ENCODE measurements at places on chromosomes 2 and 18. TPM values are rescaled to one million over a fixed set of nuclear protein-coding genes. Genes with fewer than 3 reads are reported as not detected.
A peak's percentile ranks its signal among the peaks of the same experiment; 100 is the strongest.

DNA sequence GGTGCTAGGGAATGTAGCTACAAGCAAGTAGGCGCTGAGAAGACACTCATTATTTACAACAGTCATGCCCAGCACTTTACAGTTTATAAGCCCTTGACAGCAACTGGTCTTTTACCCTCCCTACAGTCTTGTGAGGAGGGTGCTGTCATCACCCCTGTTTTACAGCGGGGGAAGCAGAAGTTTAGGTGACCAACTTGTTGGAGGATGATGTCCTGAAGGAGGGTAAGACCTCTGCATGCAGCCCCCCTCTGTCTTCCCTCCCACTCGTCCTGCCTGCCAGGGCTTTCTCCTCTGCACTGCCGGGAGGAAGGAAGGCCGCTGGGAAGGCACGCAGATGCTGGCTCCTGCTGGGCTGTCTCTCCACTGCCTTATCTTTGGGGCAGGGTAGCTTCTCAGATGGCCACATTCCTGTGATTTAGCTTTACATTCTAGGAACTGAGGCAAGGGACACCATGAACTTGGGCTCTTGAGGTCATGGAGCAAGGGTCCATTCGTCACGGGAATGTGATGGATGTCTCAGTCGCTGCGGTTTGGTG, 972 bp downstream of the IL1R1 start:
- peak; percentile 69 for DNase-seq

DNA sequence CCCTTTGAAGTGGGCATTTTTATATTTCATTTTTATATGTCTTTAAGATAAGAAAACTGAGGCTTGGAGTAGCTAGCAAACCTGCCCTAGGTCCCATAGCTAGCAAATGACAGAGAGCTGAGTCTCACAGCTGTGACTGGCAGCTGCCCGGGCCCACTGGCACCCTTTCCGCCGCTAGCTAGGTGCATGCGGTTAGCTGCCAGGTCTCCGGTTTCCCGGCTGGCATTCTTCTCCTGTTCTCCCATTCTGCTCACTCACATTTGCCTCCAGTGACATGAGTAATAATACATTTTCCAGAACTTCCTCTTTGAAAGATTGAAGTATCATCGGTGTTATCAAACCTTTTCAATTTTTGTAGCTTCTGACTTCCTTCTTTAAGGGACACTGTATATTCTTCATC, 38.7 kb downstream of the MTCL1 start:
- DNase-seq: no peak

The PRSS56 gene
- 0.16 TPM for total RNA-seq

DNA sequence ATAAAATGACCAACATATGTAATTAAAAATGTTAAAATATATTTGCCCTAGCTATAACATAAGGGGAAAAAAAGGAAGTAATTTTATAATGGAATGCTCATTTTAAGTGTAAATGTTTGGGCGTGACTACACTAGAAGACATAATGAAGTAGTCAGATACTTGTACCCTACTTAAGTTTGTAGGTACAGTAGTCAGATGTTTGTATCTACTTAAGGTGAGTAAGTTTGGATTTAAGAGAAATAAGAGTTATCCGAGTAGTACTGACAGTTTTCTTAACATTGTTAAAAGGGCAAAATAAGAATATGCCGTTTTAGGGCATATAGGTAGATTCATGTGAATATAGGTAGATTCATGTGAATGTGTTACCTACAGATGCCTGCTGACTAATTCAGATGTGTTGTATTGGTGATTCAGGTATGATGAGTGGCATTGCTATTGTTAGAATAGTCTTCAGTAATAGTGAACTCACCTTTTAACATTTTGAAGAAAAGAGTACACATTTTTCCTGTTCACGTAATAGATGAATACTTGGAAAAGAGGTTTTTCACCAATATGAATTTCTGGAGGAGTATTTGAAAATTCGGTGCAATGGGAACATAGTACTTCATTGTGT, 14.9 kb downstream of the VAPA start:
- DNase-seq: no peak

The CAPG gene
- 13.6 TPM for total RNA-seq

The GPR39 gene
- total RNA-seq: 0.29 TPM

DNA sequence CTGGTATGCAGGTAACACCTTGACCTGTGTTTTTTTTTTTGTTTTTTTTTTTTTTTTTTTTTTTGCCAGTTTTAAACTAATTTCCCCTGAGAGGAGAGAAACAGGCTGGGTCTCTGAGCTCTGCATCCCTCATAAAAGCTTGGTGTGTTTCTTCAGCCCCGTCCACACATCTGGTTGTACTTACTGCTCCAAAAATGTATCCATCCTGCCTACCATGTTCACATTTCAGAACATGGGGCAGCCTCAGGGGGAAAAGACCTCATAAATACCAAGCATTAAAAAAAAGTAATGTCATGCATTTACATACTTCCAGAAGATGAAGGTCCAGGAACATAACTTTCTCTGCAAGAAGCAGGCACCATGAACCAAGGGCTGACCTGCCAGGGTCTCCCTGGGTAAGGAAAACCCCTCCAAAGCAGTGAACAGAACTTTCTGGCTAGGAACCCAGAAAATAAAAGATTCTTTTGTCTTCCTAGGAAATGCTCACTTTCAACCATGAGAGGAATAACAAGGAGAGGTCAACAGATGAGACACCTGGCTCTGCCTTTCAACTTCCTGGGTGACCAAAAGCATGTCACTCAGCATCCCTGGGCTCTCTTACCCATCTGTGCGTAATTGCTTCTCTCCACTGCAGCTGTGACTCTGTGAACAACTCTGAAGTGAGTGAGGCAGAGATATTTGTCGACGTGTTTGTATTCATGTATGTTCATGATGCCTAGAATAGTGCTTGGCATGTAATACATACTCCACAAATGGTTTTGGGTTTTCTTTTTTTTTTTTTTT, 118.6 kb downstream of the MCFD2 start:
- DNase-seq: no peak

DNA sequence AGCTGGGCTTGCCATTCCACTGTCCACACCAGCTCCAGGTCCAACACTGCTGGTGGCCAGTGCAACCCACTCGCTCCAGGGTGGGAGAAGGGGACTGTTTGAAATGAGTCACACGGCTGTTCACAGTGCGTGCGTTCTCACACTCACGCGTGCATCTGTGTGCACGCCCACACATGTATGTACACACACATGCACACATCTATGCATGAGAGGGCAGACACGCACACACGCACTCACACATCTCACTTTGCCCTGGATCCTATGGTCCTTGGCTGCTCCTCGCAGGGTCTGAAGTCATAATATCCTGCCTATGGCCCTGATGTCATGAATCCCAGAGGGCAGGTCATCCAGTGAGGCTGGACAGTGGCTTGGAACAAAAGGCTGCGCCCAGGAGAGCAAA, 182.8 kb downstream of the EIPR1 start:
- DNase-seq: no peak

The CYRIA gene
- total RNA-seq: 7.2 TPM

The CHRNG gene
- total RNA-seq: not detected

The APOB gene
- total RNA-seq: 25.1 TPM

The ABCG8 gene
- total RNA-seq: not detected

DNA sequence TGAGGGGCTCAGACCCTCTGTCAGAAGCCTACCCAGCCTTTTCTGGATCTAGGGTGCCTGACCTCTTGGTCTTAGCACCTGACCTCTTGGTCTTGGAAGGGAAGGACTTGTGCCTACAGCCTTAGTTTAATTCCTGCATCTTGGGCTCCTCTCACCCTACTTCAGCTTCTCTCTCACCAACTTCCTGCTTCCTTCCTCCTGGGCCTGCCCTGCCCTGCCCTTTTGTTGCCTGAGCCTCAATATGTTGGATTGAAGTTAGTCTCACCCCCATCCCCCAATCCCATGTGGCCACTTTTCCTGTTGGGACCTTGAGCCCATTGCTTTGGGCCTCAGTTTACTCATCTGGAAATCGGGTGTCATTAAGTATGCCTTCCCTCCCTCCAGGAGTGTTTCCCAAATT, 206.2 kb upstream of the SKOR2 start:
- DNase-seq: no peak

DNA sequence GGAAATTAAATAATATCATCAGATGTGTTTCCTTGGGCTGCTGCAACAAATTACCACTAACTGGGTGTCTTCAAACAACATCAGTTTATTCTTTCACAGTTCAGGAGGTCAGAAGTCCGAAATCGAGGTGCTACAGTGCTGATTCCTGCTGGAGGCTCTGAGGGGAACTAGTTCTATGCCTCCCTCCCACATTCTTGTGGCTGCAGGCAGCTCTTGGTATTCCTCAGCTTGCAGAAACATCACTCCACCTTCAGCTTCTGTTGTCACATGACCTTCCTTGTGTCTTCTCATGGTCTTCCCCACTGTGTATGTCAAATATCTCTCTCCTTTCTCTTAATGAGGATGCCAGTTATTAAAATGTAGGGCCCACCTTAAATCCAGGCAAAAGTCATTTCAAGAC, 29.3 kb upstream of the DCC start:
- no peak for DNase-seq

The MAP3K19 gene
- not detected for total RNA-seq

GRCh38 chr2:120415728-120416509, 70.0 kb downstream of the INHBB start:
- DNase-seq: no peak

The CDH20 gene
- total RNA-seq: not detected

DNA sequence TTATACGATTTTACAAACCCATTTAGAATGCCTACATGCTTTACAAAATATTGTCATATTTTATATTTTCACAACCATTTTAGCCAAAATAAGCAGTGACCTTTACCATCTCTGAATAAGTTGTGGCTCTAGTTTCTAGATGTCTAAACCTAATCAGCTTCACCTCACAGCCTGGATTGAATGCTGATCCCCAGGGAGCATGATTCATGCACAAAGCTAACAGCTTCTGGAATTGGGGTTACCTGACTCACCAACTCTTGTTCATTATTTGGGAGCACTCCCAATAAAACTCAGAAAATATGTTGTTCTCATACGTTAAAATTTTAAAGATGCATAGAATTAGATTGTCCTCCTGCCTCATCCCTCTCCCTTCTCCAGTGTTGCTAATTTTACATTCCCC, 611.7 kb upstream of the NETO1 start:
- DNase-seq: no peak

DNA sequence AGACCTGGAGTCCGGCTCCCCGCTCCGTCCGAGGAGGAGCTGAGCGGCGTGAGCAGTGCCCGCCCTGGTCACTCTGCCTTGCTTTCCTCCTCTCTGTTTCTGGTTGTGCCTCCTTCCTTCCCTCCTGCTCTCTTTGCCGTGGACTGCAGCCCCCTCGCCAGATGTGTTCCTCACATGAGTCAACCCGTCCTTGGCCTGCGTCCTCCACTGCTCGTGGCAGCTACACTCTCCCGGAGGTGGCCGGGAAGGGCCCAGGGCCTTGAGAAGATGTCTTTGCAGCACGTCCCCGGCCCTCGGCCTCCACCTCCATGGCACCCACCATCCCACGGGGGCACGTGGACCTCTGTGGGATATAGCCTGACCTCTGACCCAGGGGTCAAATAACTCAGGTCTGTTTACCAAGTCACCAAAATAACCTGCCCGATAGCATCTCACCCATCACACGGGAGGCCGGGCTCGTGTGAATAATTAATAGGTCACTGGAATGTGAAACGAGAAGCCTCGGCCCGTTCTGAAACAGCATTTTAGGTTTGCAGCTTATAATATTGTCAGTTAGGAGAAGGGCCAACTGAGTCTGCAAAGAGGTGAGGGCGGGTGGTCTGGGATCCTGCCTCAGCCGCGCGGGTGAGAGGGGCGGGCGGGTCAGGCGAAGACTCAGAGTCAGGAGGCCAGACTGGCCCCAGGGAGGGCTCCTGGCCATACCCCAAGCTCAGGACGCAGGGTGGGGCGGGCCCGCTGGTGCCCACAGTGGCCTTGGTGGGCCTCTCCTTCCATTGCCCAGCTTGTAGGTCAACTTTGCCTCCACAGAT, 42.6 kb downstream of the NFATC1 start:
- no peak for DNase-seq

The ASTL gene
- total RNA-seq: not detected

GRCh38 chr2:46351750-46352138, 54.5 kb downstream of the EPAS1 start:
- peak; percentile 73 for DNase-seq

DNA sequence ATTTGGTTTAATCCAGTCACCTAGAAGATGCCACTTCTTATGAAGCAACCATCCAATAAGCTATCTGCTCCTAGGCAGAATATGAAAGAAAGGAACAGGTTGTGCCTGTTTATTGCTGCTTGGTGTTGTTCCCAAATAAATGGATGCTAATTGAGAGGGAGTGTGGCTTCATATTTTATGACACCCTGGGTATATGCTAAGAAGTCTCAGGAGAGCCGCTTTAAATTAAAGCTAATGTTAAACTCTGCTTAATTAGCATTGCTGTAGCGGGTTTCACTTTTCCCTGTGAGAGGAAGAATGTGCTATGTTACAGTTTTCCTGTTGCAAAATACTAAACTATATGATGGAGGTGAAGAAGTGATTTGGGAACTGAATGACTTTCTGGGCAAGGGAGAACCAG, 48.7 kb upstream of the TANK start:
- DNase-seq: no peak

The SERPINB10 gene
- not detected for total RNA-seq

The GCG gene
- total RNA-seq: not detected

DNA sequence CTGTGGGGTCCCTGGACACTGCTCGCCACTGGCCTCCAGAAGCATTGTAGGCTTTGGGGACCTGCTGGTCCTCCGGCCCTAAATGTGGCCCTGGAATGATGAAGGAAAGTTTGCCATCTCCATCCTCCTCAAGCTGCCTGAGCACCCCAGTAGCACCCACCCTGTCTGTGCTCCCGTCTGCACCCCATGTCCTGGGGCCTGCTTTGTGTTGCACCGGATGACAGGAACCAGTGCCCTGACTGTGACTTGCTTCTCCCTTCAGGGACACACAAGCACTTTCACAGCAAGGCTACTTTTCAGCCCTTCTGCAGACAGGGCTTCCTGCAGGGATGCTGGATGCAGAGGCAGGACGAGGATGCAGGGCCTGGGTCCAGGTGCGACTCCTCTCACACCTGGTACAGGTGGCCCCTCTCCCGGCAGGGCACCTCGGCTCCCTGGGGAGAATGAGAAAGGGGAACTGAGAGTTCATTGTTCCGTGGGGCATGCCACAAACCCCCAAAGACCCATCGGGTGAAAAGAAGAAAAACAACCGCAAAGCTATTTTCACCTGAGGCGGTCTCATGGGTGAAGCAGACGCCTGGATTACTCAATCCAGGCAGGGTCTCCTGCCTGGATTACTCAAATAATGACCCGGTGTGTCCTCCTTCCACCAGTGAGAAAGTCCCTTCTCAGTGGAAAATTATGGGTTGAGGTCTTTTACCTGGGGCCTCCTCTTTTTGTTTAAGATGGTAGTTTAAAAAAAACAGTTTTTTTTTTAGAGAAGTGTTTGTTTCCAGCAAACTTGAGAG, 74.9 kb downstream of the LONRF2 start:
- no peak for DNase-seq

DNA sequence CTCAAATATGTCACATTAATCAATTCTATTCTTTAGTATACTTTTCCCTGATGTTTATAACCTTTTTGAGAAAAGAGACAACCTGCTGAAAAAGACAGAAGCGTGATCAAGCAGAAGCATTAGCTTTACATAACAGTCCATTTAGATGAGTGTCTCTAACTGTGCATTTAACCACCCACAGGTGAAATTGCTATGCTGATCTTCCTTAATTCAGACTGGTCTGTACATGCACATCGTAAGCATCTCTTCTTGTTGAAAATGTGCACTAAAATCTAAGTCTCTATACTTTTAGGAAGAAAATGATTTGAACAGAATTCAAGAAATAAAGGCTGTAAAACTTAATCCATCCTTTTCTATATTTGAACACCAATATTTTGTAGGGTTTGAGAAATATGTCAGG, 794.4 kb upstream of the FSHR start:
- no peak for DNase-seq

All from left cardiac atrium (tissue), 4 donors.